Umbilical cord (tissue), 2 donors: ENCODE measurements at places on chromosomes 5 and 9. TPM values are rescaled to one million over a fixed set of nuclear protein-coding genes. Genes with fewer than 3 reads are reported as not detected.

DNA sequence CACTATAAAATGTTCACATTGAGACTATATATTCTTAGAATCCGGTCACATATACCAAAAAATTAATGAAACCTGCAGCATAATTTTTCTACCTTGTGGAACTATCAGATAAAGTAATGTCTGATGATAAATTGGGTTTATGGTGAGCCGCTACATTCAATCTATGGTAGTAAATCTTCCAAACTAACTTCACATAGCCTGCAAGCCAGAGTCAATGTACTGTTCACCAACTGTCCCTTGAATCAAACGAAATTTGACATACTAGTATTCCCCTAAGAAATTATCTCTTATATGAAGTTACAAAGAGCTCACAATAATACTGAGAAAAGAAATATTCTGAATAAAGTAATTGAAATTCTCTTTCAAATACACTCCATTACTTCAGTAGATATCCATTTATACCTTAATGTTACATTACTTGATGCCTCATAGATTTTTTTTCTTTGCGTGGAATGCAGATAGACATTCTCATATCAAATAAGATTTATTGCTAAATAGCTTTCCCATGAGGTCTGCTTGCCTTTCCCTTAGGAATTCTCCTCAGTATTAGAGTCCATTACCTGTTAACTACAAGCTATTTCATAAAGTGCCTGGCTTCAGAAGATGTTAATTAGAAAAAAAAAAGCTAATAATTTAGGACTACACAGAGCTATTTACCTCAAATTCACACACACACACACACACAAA, 169.5 kb downstream of the PTPRD start:
- DNase-seq, result no peak

DNA sequence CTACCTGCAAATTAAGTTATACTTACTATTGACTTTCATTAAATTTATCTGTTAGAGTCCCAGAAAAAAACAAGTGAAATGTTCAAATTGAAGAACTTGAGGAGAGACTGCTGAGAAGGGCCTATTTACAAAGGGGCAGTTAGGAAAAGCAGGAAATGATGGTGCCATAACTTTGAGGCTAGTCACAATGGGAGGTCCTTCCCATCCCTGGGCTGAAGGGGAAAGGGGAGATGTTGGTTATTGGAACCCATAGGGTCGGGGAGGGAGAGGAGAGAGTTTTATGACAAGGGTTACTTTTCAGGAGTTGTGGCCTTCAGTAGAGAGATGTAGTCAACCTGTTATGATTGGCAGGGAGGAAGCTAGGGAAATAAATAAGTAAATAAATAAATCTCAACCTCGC, 169.1 kb downstream of the DMRT2 start:
- DNase-seq, result no peak

DNA sequence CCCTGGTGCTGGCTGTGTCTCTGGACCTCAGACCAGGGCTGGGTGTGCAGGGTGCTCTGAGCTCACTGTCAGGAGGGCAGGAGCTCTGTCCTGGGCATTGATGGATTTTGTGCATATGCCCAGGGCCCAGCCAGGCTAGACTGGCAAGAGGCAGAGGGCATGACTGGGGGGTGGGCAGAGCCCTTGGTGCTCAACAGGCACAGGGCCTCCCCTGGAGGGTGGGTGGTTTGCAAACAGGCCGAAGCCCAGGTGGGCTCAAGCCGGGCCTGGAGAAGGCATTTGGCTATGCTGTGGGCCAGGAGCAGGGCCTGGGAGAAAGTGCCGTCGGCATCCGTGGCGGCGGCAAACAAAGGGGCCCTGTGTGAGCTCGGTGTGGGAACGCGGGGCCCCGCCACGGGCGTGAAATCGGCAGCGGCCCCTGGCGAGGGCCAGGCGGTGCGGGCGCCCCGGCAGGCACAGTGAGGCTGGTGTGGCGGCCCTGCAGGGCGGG, 1.9 kb upstream of the NRARP start:
- DNase-seq, result no peak

- no peak for DNase-seq
Observed at GRCh38 chr9:16215353-16215680, 655.2 kb downstream of the BNC2 start.

DNA sequence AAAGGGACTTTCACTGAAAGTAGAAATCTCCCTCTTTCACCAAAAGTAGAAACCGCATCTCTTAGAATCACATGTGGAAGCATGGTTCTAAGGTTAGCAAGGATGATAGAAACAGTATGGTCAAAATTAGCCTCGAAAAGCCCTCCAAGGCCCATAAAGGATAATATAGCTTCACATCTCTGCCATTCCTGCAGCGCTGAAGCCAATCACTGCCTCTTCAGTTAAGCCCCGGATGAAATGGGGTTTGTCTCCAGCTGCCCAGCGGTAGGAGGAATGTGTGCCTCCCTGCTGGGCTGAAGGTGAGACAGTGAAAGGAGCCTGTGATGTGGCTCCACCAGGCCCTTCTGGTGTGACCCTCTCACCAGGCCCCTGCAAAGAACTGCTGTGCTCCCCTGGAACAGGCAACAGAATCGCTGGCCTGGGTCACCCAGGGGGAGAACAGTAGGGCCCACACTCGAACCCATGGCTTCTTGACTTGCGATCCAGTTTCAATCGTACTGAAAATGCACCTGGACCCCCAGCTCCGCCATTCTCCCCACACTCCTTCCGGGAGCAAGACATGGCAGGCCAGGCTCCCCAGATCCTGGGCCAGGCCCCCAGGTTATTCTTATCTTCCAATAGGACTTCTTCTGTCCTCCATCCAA, 47.2 kb downstream of the CAMK2A start:
- peak; percentile 80 for DNase-seq

DNA sequence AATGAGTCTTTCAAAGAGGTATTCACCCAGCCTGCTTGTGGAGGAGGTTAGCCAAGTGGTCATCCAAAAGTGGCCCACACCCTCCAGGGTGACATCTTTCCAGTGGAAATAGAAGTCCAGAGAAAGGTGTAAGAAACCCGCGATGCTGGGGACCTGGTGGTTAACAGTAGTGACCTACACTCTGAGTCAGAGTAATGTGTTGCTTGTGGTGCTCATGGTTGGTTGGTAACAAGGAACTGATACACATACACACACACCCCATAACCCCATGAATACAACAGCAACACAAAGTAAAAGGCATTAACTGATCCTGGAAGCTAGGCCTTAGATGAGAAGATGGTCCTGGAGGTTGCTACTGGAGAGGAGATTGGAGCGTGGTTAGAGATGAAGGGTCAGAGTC, 26.9 kb downstream of the MRPS30 start:
- DNase-seq, result no peak

DNA sequence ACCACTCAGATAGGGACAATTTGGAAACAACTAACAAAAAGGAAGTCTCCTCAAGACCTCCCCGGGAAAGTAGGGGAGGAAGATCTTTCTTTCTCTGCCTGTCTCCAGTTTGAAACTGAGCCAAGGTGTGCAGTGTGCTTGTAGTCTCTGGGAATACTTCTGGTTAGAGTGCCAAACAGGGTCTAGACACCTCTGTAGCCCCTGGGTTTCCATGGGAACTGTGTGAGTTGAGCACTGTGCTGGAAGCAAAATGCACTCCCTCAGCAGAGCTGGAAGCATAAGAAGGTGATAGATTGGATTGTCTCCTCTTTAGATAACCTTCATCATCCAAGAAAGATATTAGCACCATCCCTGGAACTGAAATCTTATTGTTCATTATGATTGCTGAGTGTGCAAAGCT, 129.2 kb upstream of the TNPO1 start:
- DNase-seq, result no peak

DNA sequence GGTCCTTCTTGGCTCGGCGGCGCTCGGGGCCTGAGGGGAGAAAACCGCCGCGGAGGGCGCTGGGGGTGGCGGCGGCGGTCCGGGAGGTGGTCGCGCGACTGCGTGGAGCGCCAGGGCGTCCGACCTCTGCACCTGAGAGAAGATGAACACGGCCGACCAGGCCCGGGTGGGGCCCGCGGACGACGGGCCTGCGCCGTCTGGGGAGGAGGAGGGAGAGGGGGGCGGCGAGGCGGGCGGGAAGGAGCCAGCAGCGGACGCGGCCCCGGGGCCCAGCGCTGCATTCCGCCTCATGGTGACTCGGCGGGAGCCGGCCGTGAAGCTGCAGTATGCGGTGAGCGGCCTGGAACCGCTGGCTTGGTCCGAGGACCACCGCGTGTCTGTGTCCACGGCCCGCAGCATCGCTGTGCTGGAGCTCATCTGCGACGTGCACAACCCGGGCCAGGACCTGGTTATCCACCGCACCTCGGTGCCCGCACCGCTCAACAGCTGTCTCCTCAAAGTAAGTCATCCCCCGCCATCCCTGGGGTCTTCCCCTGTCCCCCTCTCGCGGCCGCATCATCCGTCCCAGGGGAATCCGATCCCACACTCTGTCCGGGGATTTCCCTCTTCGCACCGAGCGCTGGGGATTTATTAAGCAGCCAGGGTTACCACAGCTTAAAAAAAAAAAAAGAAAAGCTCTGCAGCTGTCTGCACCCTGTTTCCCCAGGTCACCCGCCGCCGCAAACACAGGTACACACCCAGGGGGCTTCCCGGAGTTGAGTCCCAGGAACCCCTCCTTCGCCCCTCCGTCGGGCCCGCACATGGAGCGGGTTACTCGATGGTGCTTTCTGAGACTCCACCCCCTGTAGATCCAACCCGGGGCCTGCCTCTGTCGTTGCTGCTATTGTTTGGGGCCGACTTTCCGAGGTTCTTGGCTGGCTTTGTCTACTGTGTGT, at the start of gene GTF3C4:
GTF3C4 (plus strand) TSS at position 8 of the 935 bp plus-strand sequence; CDS start at position 143, 135 bp downstream.
- DNase-seq, result peak; percentile 21

- no peak for DNase-seq
Observed at GRCh38 chr9:89801341-89801740, 196.5 kb downstream of the GADD45G start.

DNA sequence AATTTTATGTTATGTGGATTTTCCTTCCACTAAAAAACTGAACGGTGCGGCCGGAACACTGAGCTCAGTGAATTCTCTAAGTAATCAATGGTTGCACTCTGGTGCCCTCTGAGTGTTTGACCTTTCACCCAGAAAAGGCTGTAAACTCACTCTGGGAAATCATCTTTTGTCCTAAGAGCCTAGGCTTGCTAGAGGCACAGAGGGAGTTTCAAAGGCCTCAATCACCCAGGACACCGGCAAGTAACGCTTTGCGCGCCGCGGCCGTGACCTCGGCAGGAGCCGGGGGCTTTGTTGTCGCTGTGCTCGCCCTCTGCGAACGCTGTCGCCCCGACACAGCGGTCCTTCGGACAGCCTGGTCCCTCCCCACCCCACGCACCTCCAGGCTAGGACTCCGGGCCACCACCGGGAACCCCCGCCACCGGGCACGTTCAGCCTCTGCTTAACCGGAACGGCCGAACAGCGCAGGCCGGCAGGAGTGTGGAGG, 703 bp downstream of the ISCA1 start:
- no peak for DNase-seq

DNA sequence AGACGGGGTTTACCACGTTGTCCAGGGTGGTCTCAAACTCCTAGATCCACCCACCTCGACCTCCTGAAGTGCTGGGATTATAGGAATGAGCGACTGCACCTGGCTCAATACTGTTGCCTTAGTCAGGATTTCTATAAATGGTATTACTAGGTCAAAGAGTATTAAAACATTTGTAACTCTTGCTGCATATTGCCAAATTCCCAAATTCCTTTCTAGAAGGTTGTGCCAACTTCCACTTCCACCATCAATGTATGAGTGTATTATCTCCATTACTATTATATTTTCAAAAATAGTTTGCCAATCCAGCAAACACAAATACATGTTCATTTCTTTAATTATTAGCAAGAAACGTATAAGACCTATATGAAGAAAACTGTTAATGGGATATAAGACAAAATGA, 10.6 kb downstream of the PTGR1 start:
- no peak for DNase-seq

DNA sequence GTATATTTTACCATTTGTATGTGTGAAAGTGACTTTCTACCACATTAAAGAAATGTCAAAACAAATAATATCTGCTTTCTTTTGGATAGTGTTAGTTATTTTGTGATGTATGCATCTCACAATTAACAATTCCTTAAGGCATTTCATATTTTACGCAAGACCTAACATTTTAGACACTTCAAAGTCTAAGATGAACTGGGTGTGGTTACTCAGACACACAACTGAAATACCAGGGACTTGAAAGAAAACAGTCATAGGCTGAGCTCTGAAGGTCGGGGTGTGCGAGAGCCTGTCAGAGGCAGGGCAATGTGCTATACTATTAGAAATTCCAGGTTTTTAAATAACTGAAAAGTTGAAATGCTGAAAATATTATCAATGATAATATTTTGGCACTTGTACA, 44.5 kb upstream of the ZNF622 start:
- DNase-seq, result peak; percentile 41

GRCh38 chr5:14767735-14768507, 103.4 kb downstream of the OTULIN start:
- no peak for DNase-seq

DNA sequence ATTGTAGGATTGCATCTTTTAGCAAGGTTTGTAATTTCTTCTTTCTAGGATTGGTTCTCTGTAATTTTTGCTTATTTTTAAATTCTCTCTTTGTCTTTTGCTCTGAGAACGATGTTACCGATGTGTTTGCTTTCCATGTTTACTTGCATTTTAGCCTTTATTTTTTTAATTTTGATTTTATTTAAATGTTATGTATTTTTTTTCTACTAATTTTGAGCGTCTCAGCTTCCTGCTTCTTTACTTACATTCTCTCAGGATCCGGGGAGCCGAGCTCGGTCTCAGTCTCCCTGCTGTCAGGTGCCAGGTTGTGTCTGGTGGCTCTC, 20.9 kb downstream of the ANXA2R start:
- no peak for DNase-seq

DNA sequence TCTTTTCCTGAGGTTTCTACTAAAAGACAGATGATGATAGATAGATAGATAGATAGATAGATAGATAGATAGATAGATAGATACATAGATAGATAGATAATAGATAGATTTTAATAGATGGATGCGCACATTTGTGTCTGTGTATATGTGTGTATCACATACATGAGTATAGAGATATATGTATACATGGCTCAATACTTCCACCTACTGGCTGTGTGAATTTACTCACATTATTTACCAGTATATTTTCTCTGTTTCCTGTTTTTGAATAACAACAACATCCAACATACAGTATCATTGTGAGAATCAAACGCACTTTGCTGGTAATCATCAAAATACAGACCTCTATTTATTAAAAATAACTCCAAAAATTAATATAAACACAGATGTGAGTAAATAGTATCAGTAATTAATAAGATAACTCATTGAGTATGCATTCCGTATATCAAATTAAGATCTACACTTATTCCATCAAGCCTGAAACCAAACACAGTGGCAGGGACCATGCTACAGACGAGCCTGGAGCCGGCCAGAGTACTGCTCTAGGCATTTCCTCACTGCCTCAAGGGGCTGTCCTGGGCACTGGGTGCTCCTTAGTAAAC, 338.0 kb downstream of the SEMA5A start:
- peak; percentile 59 for DNase-seq

- no peak for DNase-seq
Observed at GRCh38 chr9:131889437-131890251, 149.8 kb upstream of the RAPGEF1 start.

- DNase-seq, result no peak
Observed at GRCh38 chr5:58946230-58946629, 363.4 kb downstream of the RAB3C start.

Gene RGS14
- total RNA-seq, result 6.5 TPM

Gene GDA
- total RNA-seq, result 6.0 TPM

Gene UBE2QL1
- 0.72 TPM for total RNA-seq

Gene OGN
- total RNA-seq, result 567 TPM

Gene MEF2C
- 48.6 TPM for total RNA-seq

Gene SLC6A7
- total RNA-seq, result 10.8 TPM

Gene TNC
- 437 TPM for total RNA-seq

Gene PCDHA13
- 2.6 TPM for total RNA-seq

Gene PTPRD
- total RNA-seq, result 29.1 TPM

Gene SPACA9
- total RNA-seq, result 3.1 TPM

Gene NDST1
- 47.4 TPM for total RNA-seq

Gene GPR21
- total RNA-seq, result 20.9 TPM
